Stimulated activated CD4-positive, alpha-beta T cell treated with anti-CD3 and anti-CD28 coated beads, Interleukin-1b, Interleukin-23, amount 100 ng/mL, for 4 hours (primary cell): ENCODE measurements at places on chromosomes 6 and 20.

DNA sequence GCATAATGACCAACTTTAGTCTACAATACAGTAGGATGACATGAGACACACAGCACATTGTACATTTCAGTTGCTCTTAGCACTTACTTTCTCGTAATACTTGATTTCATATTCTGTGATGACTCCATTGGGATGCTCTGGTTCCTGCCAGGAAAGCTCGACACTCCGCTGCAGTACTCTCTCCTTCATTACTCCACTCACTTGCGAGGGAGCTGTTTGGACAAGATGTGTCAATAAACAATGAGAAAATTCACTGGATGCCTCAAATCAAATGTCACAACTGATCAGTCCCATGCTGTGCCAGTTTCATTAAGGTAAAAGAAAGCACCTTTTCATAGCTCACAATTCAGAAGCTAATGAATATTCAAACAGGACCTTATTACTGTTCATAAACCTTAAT, 147.1 kb downstream of the EPHA7 start:
- DNase-seq = no peak

- DNase-seq = no peak
Observed at GRCh38 chr6:72552938-72553337, 68.9 kb upstream of the KCNQ5 start.

DNA sequence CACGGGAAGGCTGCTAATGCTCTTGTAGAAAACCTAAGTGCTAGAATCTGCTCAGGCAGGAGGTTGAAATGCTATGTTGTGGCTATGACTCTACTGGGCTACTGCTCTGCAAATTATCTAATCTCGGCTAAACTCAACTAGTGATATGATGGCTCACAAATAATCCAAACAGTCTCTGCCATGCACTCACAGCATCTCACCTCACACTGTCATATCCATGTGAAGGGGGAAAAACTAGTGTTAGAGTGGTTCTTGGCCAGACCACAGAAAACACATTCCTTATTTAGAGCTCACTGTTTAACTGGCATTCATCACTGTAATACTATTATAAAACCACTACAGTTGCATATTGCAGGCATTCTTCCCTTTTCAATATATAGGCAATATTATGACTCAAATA, 81.8 kb upstream of the DST start:
- DNase-seq = no peak

DNA sequence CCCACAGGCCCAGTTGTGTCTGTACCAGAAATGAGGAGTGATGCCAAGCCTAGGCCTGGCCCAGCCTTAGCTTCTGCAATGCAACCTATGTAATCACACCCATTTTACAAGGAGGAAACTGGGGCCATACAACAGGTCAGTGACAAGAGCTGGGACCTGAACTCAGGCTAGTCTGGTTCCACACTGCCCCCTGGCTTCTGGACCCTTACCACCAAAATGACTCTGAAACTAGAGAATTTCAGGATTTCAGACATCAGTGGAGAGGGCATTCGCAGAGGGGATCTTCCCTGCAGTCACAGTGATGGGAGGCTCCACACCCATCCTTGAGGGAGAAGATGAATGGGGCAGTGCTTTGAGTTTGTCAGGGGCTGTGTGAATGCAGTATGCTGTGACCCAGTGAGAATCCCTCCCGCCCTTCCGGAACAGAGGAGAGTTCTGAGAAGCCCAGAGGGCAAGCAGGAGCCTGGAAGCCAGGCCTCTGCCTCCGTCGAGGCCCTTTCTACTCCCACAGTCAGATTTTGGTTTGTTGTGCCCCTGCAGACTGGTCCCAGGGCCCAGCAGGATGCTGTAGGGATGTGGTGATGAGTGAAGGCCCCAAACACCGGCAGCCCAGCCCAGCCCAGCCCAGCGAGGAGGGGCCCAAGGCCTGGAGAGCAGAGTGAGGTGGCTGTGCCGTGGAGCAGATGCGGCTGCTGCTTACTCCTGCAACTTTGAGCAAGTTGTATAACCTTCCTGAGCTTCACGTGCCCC, 48.1 kb upstream of the MYL9 start:
- no peak for DNase-seq

- peak; percentile 39 for DNase-seq
Observed at GRCh38 chr6:113969888-113970804, 802 bp downstream of the HDAC2 start.

DNA sequence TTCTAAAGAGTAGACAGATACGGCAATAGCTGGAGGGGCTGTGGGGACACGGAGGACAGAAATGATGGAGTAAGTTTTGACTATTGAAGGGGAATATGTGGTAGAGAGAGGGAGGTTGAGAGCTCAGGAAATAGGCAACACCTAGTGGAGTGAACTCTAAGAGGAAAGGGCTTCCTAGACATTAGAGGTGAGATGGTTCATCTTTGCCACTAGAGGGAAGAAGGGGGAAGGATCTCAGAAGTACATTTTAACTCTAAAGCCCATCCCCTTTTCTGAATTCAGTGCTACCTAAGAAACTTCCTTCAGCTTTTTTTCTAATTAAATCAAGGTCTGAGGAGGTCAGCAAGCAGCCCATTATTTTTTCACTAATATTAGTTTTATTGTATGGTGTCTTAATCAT, 689.4 kb upstream of the MAP3K7 start:
- DNase-seq = no peak

GRCh38 chr20:4548552-4548951, 173.2 kb upstream of the PRND start:
- no peak for DNase-seq

- DNase-seq = no peak
Observed at GRCh38 chr6:167977717-167978467, 19.6 kb upstream of the KIF25 start.

DNA sequence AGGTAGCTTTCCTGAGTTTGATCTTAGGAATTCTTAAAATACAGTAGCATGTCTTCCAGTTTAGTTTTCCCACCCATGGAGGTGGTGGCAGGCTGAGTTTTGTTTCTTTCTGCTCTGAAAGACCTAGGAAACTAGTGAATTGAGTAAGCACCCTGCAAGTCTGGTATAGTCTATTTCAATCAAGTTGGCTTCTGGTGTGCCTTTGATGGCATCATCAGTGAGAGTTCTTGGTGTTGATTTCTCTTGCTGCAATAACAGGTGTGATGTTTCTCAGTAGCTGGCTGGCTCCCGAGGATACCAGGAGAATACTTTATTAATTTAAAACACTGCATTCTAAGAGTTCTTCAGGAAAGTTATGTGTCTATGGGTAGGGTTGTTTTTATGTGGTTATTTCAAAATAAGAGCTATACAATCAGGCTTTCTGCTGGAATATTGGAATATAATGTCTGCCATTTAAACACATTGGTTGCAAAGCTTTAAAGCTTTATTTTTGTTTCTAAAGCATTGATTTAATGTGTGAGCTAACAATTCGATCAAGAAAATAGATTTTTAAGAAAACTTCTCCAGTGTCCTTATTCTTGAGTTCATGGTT, 19.0 kb downstream of the VAPB start:
- DNase-seq = no peak

DNA sequence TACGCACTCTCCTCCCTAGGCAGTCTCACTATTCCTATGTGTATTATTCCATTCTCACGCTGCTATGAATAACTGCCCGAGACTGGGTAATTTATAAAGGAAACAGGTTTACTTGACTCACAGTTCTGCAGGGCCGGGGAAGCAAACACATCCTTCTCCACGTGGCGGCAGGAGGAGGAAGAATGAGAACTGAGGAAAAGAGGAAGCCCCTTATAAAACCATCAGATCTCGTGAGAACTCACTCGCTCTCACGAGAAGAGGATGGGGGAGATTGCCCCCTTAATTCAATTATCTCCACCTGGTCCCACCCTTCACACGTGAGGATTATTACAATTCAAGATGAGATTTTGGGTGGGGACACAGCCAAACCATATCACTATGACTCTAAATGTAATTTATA, 61.9 kb downstream of the ECT2L start:
- no peak for DNase-seq

- DNase-seq = no peak
Observed at GRCh38 chr6:89727501-89727900, 89.0 kb upstream of the LYRM2 start.

- no peak for DNase-seq
Observed at GRCh38 chr6:12147557-12148316, 135.6 kb downstream of the HIVEP1 start.

DNA sequence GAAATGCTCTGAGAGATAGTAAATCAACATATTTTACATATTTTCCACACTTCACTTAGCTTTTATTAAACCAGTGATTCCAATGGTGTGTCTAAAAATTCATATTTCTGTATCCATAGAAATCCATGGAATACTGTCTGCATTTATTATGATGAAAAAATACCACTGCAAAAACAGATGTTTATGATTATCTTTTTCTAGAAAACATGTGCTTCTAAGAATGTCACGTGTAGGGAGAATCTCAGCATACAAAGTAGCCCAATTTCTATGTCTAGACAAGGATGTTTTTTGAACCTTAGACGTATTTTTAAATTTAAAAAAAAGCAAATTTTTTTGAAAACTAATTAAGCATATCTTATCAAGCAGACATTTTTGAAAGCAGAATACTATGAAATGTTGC, 622.4 kb downstream of the TENT5A start:
- DNase-seq = no peak

DNA sequence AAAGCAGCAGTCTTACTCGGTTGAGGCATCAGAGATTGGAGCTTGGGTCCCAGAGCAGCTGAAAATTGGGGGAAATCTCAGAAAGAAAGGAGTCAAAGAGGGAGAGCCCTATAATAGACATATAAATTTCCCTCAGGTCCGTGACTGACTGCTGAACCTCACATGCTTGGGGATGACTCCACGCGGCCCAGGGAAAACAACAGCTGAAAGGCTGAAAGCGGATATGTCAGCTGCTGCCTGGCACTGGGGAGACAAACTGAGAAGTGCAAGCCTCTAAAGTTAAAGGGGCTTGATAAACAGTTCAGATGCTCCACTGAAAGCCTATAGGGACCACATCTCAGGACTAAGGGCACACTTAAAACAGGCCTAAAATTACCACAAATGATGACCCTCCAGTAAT, 255.9 kb upstream of the RIN2 start:
- DNase-seq = no peak

DNA sequence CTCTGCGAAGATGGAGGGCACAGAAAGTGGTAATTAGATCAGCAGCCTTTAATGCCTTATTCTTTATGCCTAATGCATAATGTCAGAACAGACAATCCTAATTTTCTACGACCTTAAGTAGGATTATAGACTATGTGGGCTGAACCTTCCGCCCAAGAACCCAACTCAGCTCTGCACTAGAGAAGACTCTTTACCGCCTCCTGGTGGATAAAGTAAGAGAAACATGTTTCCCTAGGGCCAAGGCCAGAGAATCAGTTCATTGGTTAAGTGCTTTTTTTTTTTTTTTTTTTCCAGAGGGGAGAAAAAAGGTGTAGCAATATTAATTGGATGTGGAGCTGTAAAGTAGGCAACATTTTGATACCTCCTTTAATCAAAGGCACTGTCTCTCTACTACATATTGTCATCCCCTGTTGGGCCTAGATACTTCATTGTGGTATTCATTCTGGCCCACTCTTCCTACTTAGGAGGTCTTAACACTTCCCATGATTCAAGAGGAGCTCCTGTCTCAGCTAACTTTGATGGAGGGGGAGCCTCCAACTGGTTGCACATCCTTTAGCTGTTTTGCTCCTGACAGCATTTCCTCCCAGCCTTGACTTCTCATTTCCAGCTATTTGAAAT, 124.9 kb upstream of the NRN1 start:
- DNase-seq = no peak

DNA sequence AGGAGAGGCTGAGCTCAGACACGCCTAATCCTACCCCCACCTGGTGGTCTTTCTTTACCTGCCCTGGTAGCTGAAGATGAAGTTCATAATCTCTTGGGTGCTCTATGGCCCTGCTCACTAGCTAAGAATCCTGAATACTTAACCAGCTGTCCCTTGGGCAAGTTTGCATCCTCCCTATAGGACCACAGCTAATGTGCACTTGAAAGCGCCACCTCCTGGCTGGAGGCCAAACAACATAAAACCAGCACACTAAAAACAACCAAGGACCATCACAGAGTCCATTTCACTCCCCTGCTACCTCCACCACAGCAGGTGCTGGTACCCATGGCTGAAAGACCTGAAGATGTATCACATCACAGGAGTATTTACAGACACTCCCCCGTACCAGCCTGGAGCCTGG, 155.5 kb upstream of the SLC24A3 start:
- DNase-seq = no peak

DNA sequence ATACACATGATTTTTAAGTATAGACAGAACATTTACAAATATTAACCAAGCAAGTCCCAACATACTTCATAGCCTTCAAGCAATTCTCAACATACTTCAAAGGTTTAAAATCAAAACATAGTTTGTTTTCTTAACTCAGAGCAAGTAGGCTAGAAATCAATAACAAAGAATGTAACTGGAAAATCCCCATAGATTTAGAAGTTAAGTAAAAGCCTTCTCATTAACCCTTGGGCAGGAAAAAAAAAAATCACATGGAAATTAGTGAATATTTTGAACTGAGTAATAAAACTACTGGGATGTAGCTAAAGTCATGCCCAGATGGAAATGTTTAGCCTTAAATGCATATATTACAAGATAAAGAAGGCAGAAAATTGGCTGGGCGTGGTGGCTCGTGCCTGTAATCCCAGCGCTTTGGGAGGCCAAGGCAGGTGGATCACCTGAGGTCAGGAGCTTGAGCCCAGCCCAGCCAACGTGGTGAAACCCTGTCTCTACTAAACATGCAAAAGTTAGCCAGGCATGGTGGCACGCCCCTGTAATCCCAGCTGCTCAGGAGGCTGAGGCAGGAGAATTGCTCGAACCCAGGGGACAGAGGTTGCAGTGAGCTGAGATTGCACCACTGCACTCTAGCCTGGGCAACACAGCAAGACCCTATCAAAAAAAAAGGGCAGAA, 316.1 kb downstream of the TAF4 start:
- no peak for DNase-seq

DNA sequence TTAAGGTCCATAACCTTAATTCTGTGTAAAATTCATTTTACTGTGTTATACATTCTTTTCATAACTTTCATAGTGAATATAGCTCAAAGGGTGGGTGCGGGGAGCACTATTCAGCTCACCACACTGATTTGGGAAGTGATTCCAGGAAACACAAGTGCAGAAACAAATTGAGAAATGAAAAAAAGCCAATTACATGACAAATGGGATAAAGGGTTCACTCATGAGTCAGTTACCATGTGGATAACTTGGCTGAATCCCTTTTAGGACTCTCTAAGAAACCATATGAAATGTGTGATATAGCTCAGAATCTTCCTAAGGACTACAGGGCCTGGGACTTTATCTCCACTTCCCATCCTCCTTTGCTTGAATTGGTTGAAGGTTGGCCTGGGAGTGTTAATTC, 3.1 kb upstream of the BTN2A1 start:
- DNase-seq = no peak

GRCh38 chr6:44452725-44453124, 65.2 kb downstream of the CDC5L start:
- no peak for DNase-seq
